ENCODE measurements at places on chromosomes 5 and 9.

DNA sequence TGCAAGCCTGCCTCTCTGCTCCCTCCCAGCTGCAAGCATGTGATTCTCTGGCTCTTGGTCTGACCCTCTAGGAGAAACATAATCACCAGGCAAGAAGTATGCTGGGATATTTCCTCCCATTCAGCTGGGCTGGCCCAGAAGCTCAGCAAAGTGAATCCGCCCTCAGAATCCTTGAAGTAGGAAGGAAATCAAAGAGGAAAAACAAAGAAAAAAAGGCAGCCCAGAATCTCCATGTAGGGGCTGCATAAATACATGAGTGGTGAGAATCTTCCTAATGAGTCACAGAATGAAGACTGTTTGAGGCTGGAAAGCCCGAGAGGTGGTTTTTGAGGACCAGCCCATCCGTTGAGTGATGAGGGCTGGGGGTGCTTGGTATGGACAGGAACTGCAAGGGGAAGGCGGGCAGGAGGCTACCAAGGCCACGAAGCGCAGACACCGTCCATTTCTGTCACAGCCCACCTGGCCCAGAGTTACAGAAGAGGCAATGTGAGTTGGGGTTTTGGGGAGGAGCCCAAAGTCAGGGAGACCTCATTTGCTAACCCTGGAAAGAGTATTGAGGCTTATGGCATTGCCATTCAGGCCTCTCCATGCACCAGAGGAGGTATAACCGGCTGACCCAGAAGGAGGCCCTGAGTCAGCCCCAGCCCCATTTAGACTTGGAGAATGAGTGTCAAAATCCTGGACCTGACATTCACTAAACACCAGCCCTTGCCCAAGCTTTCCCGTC is 33.4 kb upstream of the TGFBR1 start:
- peak; percentile 45 for DNase-seq

DNA sequence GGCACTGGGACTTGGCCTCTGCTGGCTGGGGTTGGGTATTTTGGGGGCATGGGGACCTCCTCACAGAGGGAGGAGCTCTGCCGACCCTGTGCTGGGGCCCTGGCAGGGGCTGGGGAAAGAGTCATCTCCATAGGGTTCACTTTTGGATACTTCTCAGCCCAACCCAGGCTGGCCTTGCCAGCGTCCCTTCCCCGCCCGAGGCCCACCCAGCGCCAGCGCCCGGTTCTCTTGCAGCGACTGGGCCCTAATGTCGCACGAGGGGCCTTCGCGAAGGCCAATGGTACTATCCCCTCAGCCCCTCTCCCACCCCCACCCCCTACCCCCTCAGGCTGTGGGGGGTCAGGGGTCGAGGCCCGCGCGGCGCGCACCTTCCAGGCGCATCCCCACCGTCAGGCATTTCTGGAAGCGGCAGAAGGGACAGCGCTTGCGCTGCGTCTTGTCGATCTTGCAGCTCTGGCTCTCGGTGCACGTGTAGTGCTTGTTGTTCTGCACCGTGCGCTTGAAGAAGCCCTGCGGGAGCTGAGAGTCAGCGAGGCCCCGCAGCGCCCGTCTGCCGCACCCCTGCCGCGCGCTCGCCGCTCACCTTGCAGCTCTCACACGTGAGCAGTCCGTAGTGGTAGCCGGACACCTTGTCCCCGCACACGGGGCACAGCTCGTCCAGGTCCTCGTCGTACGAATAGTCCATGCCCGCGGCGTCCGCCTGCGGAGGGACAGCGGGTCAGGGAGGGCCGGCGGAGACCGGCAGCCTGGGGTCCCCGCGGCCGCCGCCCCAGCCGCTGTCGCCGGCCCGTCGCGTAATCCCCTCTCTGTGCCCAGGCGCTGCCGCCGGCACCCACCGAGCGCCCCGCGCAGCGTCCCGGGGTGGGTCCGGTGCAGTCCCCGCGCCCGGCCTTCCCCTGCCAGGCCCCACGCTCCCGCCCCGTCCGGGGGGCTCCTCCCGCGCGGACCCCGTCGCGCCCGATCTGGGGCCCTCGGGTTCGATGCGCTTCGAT is 4.2 kb downstream of the NR5A1 start:
- DNase-seq = no peak

DNA sequence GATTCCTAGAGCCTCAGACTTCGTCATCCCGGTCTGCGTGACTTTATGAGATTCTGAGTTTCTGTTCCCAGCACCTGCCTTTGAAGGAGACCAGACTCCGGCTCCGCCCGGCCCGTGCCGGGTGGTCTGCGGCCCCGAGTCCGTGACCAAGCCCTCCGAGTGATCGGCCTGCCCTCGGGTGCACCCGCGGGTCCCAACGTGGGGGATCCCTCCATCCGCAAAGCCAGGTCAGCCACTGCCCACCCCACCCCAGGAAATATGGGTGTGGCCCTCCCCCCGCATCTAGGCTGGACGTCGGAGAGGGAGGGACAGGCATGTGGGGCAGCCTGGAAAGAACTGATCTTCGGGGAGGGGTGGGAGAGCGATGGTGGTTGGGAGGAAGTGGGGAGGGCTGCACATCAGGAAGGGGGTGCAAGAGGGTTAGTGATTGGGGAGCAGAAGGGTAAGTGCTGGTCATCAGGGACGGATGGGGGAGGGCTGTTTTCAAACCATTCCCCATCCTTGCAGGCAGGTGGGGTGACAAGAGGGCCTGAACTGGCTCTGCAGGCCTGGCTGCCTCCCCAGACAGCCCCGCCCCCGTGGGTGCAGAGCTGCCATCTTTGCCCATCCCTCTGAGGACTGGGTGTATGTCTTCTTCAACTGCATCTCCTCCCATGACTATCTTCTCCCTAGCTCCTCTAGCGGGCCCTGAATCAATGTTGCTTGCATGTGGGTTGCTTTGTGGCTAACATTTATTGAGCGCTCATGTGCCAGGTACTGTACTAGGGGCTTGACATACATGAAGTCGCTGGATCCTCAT is 747 bp downstream of the LRSAM1 start:
- peak; percentile 66 for DNase-seq

GRCh38 chr5:92380069-92380770 is 997.1 kb upstream of the ARRDC3 start:
- no peak for DNase-seq

GRCh38 chr5:62652225-62652624 is 73.6 kb downstream of the LRRC70 start:
- no peak for DNase-seq

DNA sequence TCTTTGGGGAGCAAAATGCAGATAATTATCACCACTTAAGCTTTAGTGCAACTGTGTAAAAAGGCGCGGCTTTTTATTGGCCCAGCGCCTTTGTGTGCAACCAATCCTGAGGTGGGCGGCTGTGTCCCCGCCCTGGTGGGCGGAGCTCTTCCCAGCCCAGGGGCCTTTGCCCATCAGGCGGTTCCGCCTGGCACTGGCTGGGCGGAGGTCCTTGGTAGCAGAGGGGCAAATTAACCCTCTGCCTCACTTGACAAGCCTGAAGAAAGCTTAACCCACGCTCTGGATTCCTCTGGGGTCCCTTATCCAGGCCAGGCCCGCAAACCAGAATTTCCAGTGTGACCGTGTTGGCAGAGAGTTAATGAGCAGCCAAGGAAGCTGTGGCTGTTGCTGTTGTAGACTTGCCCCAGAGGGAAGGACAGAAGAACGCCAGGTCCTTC is 12.8 kb upstream of the NIPAL4 start:
- peak; percentile 47 for DNase-seq

DNA sequence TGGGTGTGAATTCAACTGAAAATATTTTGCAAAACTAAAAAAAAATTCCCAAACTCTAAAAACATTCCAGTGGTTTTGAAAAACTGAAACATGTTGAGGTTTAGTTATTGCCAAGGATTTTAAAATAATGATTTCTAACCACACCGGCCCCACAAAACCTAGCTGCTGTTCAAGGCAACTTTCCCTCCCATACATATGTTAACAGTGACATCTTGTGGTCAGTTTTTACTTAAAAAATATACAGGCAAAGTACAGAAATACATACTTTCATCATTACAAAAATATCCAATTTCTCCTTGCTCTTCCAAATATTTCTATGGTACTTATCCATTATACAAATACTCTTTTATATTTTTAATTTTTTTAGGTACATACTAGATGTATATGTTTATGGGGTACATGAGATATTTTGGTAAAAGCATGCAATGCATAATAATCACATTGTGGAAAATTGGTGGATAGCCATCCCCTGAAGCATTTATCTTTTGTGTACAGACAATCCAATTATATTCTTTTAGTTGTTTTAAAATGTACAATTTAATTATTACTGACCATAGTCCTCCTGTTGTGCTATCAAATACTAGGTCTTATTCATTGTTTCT is 34.4 kb upstream of the MRPS30 start:
- DNase-seq = peak; percentile 50

- DNase-seq = no peak
Observed at GRCh38 chr5:165076686-165077085, 1571.3 kb downstream of the MAT2B start.

DNA sequence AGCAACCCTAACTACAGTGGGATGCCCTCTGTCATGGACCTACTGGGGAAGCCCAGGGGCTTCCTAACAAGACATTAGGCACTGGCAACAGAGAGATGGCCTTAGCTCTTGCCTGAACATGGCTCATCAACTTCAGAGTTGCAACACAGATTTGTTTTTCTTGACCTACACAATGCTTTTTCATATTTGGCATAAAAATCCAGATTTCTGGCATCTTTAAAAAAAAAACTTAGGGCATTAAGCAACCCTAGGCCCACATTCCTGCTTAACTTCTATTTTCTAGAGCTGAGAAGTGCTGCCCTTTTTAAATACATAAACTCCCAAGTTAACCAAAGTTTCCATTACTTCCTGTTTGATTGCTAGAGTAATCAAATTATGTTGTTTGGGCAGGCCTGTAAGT is 8.0 kb downstream of the GRIA1 start:
- DNase-seq = no peak

DNA sequence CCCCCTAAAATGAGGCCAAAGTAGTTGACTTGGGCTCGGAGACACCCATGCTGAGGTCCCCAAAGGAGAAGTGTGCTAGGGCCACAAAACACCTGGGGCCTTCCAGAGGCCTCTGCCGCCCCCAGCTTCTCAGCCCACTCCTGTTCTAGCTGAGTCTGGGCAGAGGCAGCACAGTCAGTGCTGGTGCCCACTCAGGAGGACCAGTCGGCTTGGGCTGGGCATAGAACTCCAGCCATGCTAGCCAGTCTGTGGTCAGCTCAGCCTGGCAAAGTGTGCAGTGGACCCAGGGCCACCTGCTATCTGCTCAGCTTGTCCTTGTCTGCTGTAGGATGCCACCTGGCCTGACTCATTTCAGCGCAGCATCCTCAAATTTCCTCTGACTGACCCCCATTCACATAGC is 254.6 kb downstream of the FSTL4 start:
- no peak for DNase-seq

DNA sequence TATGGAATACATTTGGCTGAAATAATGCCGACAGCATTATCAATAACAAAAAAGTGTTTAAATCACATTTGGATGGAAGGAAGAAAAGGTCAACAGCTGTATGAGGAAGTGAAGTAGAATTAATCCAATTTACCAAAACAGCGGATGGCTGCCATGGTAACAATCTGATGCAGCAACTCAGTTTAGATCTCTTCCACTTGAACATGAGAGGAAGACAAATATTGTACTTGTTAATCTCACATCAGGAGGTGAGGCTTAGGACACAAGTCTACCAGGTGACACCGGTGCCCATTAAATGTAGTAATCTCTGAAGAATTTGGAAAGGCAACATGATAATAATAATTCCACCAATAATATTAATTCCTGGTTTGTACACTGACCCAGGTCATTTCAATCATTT is 2.4 kb downstream of the RASEF start:
- DNase-seq = peak; percentile 65

- no peak for DNase-seq
Observed at GRCh38 chr9:70830618-70831017, 290.8 kb downstream of the TRPM3 start.

GRCh38 chr5:73304381-73304780 is 131.4 kb downstream of the TMEM174 start:
- peak; percentile 82 for DNase-seq

DNA sequence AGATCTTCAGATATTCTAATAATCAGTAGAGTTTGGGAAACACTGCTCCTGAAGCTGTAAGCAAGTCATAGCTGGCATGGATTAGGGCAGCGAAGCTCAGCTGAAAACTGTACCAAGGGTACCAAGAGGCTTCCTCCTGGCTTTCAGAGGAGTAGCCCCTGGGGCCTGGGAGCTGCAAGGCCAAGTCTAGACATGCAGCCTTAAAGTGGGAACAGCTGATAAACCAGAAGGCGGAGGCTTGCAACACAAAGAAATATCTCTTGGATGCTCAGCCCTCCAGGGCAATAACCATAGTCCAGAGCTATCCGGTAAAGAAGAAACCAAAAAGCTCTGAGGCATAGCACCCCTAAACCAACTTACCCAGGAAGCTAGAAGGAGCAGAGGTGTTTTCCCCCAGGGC is 51.5 kb downstream of the MRPS30 start:
- no peak for DNase-seq

GRCh38 chr5:168851902-168852321 is 272.7 kb upstream of the PANK3 start:
- peak; percentile 72 for DNase-seq

DNA sequence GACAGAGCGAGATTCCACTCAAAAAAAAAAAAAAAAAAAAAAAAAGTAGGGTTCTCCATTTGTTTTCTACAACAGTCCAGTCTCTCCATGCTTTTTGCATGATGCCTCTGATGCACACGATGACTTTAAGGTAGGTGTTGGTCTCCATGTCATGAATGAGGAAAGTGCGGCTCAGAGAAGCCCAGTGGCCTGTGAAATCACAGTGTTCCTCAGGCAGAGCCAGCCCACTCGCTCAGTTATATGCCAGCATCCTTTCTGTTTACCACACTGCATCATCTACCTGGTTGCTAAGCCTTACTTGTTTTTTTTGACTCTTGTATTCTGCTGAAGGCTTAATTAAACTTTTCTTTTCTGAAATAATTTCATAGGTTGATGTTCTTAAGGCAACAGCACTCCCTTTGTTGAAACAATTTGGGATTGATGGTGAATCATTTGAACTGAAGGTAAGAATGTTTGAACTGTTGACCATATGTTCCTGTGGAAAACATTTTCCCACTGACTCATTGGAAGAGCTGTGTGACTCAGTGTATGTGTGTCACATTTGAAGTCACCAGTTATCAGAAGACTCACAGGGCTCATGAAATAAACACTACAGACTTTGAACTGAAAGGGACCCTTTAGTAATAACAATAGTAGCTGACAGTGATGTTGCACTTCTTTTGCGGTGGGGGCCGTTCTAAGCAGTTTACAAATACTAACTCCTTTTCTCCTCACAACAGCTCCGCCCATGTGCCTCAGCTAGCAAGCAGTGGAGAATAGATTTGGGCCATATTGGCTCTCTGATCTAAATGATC is 40.2 kb downstream of the RCL1 start:
- peak; percentile 97 for DNase-seq

GRCh38 chr9:11233696-11234095 is 620.9 kb upstream of the PTPRD start:
- DNase-seq = no peak

- DNase-seq = peak; percentile 80
Observed at GRCh38 chr5:96733771-96734500, 71.8 kb downstream of the CAST start.

GRCh38 chr9:14565352-14566016 is 127.7 kb downstream of the ZDHHC21 start:
- DNase-seq = no peak

DNA sequence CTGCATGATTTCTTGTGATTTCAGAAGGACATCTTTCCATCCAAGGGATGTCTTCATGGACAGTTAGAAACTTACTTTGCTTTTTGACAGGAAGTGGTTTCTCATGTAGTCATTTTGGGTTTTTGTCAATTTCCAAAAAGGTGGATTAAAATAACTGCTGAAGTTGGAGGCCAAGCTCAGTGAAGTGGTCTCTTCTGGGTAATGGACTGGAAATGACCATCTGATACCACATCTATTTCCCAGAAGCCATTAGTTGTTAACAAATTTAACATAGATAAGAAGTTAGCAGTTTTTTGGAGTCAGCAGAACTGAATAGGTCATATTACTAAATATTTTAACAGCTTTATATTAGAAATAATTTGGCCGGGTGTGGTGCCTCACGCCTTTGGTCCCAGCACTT is 86.2 kb upstream of the MYO10 start:
- no peak for DNase-seq
